ENCODE measurements at places on chromosomes 12 and 14.
A peak's percentile ranks its signal among the peaks of the same experiment; 100 is the strongest.

DNA sequence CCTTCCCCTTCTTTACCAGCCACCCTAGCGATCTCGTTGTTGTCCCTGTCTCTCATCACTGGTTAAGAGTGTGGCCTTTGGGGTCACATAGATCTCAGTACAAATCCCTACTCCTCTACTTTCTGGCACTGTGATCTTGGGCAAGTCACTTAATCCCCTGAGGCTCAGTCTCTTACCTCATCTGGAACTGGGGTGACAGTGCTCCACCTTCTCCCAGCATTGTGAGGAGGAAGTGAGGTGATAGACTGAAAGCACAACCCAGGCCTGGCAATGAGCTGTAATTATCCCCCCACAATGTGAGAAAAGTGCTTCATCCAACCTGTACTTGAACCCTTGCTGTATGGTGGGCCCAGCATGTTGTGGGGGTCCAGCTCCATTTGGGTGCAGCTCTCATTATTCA is 48.0 kb downstream of the IRAK3 start:
- DNase-seq = no peak

DNA sequence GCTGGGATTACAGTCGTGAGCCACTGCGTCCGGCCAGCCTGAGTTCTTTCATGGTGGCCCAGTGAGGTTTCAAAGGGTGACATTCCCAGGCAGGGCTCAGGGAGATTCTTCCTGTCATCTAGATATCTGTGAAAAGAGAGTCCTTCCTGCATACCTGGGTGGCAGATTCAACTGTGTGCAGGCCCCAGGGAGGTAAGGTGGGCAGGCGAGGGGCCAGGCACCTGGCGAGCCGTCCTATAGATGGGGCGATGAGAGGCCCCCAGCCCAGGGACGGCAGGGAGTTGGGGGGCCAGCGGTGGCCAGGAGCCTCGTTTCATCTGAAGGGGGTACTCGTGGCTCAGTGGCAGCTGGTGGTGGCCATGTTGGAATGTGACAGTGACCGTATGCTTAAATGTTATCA is 7.1 kb upstream of the EP400 start:
- DNase-seq = no peak

GRCh38 chr12:121278169-121279070 is 18.1 kb downstream of the CAMKK2 start:
- no peak for DNase-seq

DNA sequence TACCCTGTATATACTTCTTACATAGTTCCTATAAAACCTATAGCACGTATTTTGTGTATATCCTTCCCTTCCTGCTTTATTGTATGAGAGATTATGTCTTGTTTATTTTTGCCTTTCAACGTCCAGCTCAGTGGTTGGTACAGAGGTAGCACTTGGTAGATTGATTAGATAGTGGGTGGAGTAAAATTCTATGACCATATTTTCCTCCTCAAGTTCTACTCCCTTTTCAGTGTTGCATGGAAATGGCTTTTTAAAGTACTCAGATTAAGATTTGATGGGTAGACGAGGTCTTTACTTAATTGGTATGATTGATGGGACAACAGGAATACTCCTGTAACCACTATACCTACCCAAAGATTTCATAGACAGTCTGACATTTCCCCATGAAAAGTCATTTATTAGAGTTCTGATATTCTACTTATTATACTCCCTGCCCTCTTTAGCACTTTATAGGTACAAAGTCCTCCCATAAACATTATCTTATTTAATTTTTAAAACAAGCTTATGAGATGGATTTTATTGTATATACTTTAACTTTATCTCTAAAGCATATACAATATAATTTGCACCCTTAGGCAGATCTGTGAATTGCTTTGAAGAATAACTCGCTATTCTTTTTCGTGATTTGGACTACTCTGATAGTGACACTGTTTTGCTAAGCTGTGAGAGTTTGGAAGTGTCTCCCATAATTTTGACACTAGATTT is 348.0 kb downstream of the RAD51B start:
- DNase-seq = no peak

DNA sequence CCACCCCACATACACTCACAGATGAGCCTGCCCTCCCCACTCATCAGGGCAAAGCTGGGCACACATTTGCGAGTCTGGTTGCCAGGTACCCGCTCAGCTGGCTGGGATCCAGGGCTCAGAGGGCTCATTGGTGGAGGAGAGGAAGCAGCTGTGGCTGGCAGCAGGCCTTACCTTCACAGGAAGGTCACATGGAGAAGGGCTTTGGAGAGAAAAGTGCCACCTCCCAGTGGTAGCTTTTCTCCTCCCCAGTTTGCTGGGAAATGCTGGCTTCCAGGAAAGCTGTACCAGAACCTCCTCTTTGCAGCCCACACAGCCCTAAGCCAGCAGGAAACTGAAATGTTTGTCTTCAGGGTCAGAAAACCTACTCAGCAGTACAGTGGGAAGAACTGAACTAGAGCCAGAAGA is 55.6 kb downstream of the LGMN start:
- peak; percentile 5 for DNase-seq

- DNase-seq = no peak
Observed at GRCh38 chr14:75196468-75196867, 20.1 kb upstream of the TMED10 start.

DNA sequence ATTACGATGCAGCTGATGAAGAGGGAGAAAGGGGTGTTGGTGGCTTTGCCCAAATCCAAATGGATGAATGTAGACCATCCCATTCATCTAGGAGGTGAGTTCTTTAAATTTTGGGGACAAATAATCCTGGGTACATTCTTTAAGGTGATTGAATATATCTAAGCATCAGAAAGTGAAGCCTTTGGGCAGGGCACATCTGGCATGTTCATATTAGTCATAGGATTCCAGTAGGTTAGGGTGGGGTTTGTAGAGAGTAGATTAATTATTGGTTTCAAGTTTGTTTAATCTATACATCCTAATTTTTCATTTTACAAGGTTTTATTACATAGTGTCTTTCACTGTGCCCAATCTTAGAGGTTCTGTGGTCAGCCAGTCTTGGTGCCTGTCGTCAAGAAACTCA is 23.4 kb downstream of the RNF10 start:
- DNase-seq = no peak

DNA sequence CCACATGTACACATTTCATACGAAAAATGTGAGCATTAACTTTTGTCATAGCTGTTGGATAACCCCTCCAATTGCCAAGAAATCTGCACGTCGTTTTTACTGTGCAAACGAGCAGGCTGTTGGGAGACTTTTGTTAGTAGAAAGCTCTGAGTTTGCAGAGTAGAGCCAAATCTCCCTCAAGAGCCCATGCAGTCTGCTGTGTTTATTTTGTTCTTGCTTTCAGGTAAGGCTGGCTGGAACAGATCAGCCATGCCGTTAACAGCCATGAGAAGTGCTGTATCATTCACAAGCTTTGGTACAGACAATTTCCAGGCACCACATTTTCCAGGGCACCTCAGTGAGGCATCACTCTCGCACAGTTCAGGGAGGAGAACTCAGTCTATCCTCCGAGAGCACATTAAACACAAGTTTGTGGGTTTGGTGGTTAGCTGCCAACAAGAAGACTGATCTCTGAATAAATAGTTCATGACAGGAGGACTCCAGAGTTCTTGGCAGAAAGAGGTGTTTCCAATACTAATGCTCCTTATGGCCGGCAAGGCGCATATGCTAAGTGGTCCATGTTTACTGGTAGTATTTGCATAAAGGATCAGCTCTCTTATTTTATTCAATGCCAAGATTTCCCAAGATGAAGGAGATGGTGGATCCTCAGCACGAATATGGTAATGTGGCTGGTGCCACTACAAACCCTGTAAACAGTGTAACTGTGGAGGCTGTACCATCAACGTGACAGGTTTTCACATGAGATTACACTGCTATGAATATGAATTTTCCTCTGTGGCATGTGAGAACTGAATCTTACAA is 30.3 kb upstream of the PELI2 start:
- DNase-seq = peak; percentile 17

DNA sequence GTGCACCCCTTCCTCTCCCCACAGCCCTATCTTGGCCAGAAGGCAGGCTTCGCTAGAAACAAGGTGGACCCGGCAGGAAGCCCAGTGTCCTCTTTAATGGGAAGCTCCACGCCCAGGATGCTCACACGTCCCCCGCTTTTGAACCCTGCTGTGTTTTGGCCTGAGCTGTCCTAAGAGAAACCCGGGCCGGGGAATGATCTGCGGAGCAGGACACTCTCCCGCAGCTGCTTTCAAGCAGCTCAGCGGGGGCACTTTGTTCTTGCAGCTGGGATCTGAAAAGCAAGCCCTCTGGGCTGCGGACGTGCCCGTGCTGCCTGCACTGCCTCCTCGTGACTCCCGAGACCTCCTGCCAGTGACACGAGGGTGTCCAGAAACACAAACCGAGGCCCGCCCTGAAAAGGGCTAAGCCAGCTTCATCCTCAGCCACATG is 30.0 kb downstream of the SCARB1 start:
- no peak for DNase-seq

DNA sequence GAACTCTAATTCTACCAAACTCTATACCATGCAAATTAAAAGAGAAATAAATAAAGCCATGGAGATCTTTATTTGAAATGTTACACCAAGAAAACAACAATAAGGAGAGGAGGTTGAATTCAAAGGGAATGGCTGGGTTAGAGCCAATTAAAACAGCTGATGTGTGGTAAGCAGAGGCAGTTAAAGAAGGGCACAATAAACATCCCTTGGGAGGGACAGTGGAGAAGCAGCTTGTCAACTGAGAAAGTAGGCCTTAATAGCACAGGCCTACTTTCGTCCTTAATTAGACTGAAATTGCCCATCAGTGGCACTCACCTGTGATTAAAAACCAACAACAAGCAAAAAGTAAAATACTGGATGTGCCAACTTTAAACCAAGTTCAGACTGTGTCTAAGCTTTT is 16.3 kb upstream of the NAV3 start:
- no peak for DNase-seq

DNA sequence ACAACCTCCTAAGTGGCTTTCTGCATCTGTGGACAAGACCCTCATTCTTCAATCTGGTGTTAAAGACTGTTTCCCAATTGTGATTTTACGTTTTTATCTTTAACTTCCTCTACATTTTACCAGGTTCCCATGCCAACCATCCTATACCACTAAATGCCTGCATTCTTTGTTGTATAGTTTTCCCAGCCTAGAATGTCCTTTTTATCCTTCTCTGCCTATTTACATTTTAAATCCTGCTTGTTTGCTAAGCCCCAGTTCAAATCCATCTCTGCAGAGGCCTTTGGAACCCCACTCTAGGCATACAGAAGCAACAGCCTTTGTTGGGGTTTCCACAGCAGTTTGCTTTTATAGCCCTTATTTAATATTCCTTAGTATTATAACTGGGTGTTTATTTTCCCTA is 325.1 kb upstream of the DDHD1 start:
- DNase-seq = no peak
